ENCODE measurements at places on chromosomes 16 and 17.

DNA sequence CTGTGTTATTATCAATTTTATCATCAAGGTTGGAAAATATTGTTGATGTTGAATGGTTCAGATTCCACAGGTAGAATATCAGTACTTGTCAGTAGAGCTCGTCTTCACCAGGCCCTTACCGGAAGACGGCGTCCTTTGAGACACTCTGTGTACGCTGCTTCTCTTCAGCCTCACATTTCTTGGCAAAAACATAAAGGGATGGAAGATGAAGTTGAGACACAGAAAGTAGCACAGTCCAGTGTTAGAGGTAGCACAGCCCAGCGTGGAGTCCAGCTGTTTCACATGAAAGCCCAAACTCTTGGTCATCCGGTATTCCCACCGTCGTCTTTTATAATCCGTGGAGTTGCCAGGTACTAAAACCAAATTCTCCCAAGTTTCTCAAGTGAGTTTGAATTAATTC, 30.4 kb downstream of the ATP2C2 start:
- no peak for DNase-seq

DNA sequence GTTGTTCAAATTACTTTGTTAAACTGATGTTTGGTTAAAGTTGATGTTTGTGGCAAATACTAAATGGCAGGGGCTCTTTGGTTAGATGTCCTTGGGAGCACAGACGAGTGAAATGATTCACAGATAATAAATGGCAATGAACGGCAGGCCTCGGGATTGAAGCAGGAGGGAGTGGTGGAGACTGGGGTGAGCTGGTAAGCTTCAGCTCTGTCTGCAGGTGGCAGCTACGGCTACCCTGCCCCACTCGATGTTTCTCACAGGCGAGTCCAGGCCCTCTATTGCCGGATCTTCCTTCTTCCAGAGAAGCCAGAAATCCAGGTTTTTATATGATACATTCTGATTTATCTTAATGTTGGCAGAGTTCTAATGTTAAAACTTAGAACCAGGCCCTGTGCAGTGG, 144.8 kb upstream of the CACNG5 start:
- no peak for DNase-seq

GRCh38 chr17:76268991-76269981, 4.1 kb downstream of the UBALD2 start:
- peak; percentile 46 for DNase-seq

DNA sequence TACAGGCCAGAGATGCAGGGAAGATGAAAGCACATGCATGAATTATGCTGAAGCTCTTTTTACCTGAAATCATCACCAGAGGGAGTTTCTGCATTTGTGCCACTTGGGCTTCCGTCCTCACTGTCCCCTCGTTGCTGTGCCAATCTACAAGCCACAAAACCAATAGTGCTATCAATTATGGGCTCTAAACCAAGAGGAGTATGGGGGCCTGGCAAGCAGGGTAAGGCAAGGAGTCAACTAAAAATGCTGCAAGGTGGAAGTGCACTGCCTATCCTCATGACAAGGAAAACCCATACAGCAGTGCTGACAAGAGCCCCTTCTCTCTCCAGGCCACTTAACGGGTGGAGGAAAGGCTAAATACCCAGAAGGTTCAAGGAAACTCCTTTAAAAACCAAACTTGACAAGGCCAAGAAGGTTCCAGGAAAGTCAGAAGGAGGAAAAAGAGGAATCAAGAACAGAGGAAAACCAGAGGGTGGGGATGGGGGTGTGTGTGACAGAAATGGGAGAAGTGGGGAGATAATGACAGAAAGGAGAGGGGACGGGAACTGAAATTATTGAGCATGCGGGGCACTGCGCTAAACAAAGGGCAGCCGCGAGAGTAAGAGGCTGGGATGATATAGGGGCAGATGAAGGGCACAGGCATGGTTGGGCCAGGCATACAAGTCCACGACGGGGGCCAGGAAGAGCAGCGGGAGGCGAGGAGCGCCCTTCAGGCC, 674 bp downstream of the C17orf75 start:
- DNase-seq = peak; percentile 54

GRCh38 chr17:37064206-37064605, 115.5 kb downstream of the AATF start:
- no peak for DNase-seq

DNA sequence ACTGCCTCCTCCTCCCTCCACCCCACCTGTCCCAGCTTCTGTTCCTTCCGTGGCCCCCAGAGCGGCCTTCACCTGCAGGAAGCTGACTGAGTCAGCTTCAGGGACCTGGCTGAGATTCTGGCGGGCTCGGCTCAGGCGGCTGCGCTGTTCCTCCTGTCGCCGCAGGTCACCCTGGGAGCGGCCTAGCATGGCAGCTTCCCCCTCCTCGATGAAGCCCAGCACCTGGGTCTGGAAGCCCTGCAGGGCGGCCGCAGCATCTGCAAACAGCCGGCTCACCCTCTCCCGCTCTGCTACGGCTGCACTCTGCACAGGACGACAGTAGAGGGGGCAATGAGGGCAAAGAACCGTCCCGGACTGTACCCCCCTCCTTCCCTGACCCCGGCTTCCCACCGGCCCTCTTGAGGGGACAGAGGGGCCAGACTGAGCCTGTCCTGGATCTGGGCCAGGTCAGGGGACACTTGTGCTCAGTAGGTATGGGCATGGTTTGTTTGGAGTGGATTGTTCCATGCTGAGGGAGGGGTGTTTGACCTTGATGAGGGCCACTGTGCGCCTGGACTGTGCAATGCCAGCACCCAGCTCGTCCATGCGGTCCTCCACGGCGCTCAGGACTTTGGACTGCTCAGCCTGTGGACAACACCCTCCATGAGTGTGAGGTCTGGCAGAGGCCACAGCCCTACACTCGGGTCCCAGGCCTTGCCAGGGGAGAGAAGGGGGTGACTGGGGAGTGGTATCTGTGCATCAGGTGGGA, 2.0 kb downstream of the TRIM47 start:
- DNase-seq = peak; percentile 67

DNA sequence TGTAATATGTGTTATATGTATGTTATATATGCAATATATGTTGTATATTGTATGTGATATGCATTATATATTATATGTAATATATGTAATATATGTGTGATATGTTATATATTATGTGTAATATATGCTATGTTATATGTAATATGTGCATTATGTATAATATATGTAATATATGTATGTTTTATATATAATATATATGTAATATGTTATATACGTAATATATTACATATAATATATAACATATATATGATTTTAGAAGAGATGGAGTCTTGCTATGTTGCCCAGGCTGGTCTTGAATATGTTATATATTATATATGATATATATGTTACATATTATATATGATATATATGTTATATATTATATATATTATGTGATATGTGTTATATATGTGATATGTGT, 65.5 kb upstream of the DNAH17 start:
- no peak for DNase-seq

GRCh38 chr16:88296437-88297177, 86.2 kb upstream of the ZNF469 start:
- DNase-seq = no peak

DNA sequence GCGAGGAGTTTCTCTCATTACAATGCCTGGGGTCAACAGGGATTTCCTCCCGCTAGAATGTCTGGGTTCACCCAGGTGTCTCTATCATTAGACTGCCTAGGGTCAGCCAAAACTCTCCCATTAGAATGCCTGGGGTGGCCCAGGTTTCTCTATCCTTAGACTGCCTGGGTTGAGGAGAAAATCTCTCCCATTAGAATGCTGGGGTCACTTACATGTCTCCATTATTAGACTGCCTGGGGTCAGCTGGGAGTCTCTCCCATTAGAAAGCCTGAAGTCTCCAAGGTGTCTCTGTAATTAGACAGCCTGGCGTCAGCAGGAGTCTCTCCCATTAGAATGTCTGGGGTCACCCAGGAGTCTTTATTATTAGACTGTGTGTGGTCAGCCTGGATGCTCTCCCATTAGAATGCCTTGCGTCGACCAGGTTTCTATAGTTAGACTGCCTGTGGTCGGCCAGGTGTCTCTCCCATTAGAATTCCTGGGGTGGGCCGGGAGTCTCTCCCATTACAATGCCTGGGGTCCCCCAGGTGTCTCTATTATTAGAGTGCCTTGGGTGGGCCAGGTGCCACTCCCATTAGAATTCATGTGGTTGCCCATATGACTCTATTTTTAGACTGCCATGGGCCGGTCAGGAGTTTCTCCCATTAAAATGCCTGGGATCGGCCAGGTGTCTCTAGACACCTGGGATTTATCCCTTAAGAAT, 2272.1 kb downstream of the TP53TG3F start:
- DNase-seq = no peak

DNA sequence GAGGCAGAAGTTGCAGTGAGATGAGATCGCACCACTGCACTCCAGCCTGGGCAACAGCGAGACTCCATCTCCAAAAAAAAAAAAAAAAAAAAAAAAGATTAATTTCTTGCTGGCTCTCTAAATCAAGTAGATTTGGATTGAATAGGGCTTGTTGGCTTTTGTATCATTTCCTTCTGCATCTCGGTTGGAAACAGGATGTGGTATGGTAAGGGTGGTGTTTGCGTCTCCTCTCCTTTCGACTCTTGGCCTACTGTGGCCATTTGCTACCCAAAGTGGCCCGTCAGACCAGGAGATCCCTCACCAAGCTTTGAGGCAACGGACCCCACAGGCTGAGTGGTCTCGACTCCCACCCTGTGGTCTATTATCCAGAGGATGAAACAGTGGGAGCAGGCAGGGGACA, 168.0 kb upstream of the IRX3 start:
- no peak for DNase-seq

- no peak for DNase-seq
Observed at GRCh38 chr17:74040729-74041128, 162.7 kb upstream of the RPL38 start.

GRCh38 chr16:3810198-3810664, 70.3 kb downstream of the CREBBP start:
- DNase-seq = no peak

DNA sequence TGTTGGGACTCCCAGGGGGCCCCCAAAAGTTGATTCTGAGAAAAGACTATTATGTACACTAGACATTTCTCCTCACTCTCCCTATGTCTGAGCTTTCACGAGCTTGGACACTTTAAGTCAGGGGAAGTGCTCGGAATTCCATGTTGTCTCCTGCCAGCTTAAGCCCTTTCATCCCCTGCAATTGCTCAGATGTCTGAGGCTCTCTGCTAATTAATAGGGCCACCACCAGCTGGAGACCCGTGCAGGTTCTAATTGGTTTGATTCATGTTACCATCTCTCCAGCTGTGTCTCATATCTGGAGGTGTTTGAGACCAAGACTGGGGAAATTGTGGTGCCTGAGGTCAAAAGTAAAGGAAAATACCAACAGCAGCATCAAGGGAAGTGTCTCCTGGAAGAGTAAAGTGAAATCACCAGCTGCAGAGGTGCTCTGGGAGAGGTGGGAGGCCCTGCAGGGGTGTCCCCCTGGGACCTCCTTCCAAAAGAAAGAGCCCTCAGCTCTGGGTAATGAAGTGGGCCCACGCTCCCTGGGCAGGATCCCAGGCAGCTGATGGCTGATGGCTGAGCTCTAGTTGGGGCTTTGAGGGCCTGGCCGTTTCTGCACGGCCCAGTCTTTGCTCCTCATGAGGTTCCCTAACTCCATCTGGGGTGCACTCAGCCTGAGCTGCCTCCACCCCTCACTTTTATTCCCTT, 5.8 kb upstream of the UTS2R start:
- DNase-seq = no peak

DNA sequence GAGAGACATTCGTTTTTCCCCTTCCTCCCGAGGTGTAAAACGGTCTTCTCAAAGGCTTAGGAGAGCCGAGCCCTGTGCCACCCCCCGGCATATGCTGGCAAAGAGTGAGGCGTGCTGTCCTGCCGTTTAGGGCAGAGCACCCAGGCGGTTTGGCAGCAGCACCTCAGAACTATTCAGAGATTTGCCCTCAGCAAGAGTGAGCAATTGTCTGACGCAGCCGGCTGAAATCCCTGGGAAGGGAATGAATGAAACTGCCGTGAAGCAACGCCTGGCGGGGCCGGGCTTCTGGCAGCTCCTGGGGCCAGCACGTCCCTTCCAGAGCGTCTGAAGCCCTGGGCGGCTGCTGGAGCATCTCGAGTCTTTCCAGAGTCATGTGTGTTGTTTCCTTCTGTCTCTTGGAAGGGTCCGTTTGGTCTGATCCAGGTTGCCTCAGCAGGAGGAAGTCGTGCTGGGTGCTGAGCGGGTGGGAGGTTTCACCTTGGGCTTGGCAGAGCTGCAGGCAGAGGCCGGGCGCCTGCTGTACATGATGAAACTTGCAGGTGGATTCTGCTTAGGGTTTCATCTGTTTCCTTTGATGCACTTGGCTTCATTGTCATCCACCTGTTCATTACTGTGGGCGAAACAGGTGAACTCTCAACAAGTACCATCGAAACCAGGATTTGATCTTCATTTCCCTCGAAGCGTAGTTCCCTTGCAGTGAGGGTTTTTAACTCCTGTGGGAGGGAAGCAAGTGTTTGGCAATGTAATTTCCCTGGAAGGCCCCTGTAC, 35.4 kb downstream of the TBCD start:
- no peak for DNase-seq

- DNase-seq = peak; percentile 68
Observed at GRCh38 chr17:74759243-74759801, 10.9 kb downstream of the NHERF1 start.

GRCh38 chr17:51601622-51602261, 341.4 kb downstream of the UTP18 start:
- no peak for DNase-seq

GRCh38 chr17:7841396-7841914, 7.4 kb downstream of the KDM6B start:
- no peak for DNase-seq

DNA sequence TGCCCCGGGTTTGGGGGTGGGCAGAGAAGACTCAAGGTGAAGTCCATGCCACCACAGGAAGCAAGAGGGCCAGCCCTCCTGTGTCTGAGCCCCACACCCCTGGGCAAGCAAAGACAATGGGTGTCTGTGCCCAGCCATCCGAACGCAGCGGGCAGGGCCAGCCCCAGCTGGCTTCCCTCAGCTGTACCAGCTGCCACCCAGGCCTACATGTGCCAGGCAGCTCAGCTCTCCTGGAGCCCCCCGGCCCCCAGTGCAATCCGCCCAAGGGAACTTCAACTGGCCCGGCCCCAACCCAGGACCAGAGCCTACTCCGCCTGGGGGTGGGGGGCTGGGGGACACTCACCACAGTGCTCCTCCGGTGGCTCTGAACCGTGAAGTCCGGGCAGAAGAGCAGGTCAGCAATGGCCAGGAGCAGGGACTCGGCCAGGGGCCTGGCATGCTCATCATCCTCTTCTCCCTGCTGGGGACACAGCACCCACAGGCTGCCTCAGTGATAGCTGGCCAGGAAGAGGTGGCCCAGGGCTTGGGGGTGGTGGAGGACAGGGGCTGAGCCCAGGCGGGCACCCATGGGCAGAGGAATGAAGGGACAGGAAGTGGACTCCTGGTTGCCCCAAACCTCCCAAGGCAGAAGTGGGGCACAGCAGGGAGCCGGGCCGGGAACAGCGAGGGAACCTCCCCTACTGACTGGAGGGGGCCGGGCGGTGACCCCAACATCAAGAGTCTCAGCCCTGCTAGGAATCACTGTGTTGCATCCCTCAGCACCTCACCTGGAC, 9.8 kb downstream of the HID1 start:
- no peak for DNase-seq
